Peyer's patch (tissue), 4 donors: ENCODE measurements at places on chromosomes 7 and 10.

- H3K27ac ChIP-seq = no peak overlapping the region
- no peaks in the 10 kb centered on the region for H3K27me3 ChIP-seq
- no peak overlapping the region for H3K4me3 ChIP-seq
- no peak for DNase-seq
- H3K36me3 ChIP-seq = no peaks in the 10 kb centered on the region
Observed at GRCh38 chr10:11906714-11907113, 83.6 kb downstream of the PROSER2 start.

- no peaks in the 10 kb centered on the region for H3K4me1 ChIP-seq
- H3K27me3 ChIP-seq = no peaks in the 10 kb centered on the region
- no peaks in the 10 kb centered on the region for H3K36me3 ChIP-seq
- no peak overlapping the region for H3K4me3 ChIP-seq
- no peak for DNase-seq
Observed at GRCh38 chr10:36118314-36118713, 476.2 kb upstream of the FZD8 start.

DNA sequence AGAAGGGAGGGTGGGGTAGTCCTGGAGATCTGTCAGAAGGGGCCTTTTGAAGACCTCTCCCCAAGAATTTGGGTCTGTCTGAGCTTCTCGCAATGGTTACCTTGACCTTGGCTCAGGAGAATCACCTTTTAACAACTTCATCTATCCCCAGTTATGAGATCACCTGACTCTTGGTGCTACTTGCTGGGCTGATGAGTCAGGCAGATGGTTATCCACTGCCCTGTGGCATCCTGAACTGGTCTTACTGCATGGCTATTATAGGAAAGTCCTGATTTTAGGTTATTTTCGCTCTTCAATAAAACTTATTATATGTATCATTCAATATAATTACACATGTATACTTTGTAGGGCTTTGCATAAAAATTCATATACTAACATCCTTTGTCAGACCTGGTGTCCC is 274.7 kb downstream of the GFRA1 start:
- H3K27me3 ChIP-seq = no peaks in the 10 kb centered on the region
- no peaks in the 10 kb centered on the region for H3K4me1 ChIP-seq
- no peak overlapping the region for H3K4me3 ChIP-seq
- no peak overlapping the region for H3K27ac ChIP-seq
- no peak for DNase-seq

- peak overlapping the region; percentile 19 for H3K27ac ChIP-seq
- no peaks in the 10 kb centered on the region for H3K36me3 ChIP-seq
- no peaks in the 10 kb centered on the region for H3K27me3 ChIP-seq
- DNase-seq = peak; percentile 92
- no peak overlapping the region for H3K4me3 ChIP-seq
Observed at GRCh38 chr10:100364735-100365391, 17.8 kb downstream of the SCD start.
